ENCODE measurements at places on chromosomes 7 and 10.

- DNase-seq = no peak
Observed at GRCh38 chr7:75010036-75010435, 45.5 kb downstream of the CASTOR2 start.

DNA sequence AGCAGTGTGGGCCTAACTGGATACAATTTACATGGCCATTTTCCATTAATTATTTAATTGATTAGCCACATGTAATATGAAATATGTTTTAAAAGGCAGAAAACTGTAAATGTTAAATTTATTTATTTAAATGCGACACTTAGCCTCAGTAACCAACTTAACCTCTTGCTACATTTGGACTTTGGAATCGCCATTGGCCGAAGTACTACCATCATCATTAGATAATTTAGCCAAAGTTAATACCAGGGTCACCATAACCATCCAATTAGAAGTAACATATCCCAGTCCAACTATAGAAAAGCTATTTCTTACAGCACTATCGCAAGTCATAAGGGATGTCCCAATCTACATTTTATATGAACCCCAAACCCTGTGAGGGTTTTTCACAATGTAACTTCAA lies 558.6 kb upstream of the IGFBP3 start:
- no peak for DNase-seq

DNA sequence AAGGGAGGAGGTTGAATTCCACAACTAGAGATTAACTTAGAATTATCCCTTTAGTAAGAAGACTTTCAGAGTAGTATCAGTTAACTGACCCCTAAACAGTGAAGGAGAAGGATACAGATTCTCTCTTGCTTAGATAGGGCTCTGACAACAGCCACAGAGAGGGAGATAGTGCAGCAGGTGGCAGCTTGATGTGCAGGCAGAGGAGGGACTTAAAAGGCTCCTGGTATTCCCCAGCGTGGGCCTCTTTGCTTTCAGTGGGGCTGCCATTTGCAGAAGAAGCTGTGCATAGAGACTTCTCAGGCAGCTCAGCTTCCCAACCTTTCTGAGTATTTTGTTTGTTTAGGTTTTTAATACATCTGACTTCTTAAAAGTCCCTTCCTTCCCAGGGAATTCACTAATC lies 16.0 kb downstream of the FZD1 start:
- no peak for DNase-seq

DNA sequence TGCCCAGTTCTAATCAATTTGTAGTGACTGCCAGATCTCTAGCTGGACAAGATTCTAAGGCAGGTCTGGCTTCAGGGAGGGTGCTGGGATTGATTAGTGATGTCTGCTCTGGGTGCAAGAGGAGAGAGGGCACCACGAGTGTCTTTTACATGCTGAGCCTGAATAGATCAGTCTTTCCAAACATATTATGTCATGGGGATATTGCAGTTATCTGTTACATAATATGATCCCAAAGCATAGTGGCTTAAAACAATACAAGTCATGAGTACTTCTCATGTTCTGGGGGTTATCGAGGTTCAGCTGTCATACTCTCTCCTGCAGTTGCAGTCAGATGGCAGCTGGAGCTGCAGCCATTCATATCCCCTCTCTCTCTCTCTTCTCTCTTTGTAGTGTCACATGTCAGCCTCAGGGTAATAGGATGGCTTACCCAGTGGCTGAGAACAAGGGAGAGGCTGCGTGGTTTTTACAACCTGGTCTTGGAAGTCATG lies 26.0 kb downstream of the SLC29A3 start:
- no peak for DNase-seq

Measured in stimulated activated CD8-positive, alpha-beta memory T cell treated with anti-CD3 and anti-CD28 coated beads, Interleukin-12 subunit alpha, Interleukin-12 subunit beta, amount 100 ng/mL, for 4 hours (primary cell).